Activated CD4-positive, alpha-beta T cell treated with anti-CD3 and anti-CD28 coated beads, Interleukin-2, amount 10 ng/mL, durations not matched to agents 7 days and 5 days (primary cell): ENCODE measurements at places on chromosomes 1 and 21. TPM values are rescaled to one million over a fixed set of nuclear protein-coding genes. Genes with fewer than 3 reads are reported as not detected.

Gene CSF3R
- total RNA-seq: 0.29 TPM

Gene TADA1
- 18.8 TPM for total RNA-seq

Gene C8A
- not detected for total RNA-seq

Gene GBP6
- total RNA-seq: 0.31 TPM

Gene ATP1A4
- not detected for total RNA-seq

Gene OR2G6
- total RNA-seq: not detected

Gene CPTP
- total RNA-seq: 27.6 TPM

Gene ARHGAP29
- not detected for total RNA-seq

Gene F13B
- not detected for total RNA-seq

Gene UBE2U
- total RNA-seq: not detected

Gene CELA2A
- not detected for total RNA-seq

Gene FCRL4
- total RNA-seq: not detected

Gene TSPAN2
- total RNA-seq: 3.5 TPM

Gene GLIS1
- total RNA-seq: not detected

Gene DDAH1
- not detected for total RNA-seq

Gene FAM43B
- total RNA-seq: not detected

Gene TNFRSF1B
- total RNA-seq: 167 TPM

Gene HUNK
- total RNA-seq: 0.17 TPM

Gene BEND5
- total RNA-seq: 2.0 TPM

Gene IGSF21
- total RNA-seq: not detected

Gene SPRR2D
- total RNA-seq: not detected

Gene PLD5
- total RNA-seq: not detected
